CD8-positive, alpha-beta T cell (primary cell): ENCODE measurements at places on chromosomes 5 and 9. TPM values are rescaled to one million over a fixed set of nuclear protein-coding genes. Genes with fewer than 3 reads are reported as not detected.

The SAXO1 gene
- total RNA-seq, result 0.03 TPM

The CTNND2 gene
- total RNA-seq, result not detected

The GPR21 gene
- not detected for total RNA-seq

The HBEGF gene
- 0.50 TPM for total RNA-seq

The PCA3 gene
- not detected for total RNA-seq

The DMGDH gene
- total RNA-seq, result not detected

The TAS2R1 gene
- not detected for total RNA-seq

The SHROOM1 gene
- 0.38 TPM for total RNA-seq

The RANBP17 gene
- total RNA-seq, result not detected

The FOXD1 gene
- total RNA-seq, result not detected

The SGCD gene
- 0.41 TPM for total RNA-seq

The EGFLAM gene
- not detected for total RNA-seq

The SYNPO gene
- 0.14 TPM for total RNA-seq

The TRIM52 gene
- 28.8 TPM for total RNA-seq

The SMIM23 gene
- not detected for total RNA-seq

The GRXCR2 gene
- not detected for total RNA-seq

The BAAT gene
- total RNA-seq, result not detected

The C5orf63 gene
- 4.8 TPM for total RNA-seq

The CDH6 gene
- total RNA-seq, result not detected

The COL15A1 gene
- not detected for total RNA-seq

The LCN9 gene
- total RNA-seq, result not detected

The CFAP157 gene
- total RNA-seq, result 0.14 TPM

The SH2D3C gene
- total RNA-seq, result 6.4 TPM
